Hematopoietic multipotent progenitor cell treated with erythropoietin and hydrocortisone succinate and interleukin-3 and kit ligand, for 15 days (in vitro differentiated cells): ENCODE measurements at places on chromosomes 4 and X.

DNA sequence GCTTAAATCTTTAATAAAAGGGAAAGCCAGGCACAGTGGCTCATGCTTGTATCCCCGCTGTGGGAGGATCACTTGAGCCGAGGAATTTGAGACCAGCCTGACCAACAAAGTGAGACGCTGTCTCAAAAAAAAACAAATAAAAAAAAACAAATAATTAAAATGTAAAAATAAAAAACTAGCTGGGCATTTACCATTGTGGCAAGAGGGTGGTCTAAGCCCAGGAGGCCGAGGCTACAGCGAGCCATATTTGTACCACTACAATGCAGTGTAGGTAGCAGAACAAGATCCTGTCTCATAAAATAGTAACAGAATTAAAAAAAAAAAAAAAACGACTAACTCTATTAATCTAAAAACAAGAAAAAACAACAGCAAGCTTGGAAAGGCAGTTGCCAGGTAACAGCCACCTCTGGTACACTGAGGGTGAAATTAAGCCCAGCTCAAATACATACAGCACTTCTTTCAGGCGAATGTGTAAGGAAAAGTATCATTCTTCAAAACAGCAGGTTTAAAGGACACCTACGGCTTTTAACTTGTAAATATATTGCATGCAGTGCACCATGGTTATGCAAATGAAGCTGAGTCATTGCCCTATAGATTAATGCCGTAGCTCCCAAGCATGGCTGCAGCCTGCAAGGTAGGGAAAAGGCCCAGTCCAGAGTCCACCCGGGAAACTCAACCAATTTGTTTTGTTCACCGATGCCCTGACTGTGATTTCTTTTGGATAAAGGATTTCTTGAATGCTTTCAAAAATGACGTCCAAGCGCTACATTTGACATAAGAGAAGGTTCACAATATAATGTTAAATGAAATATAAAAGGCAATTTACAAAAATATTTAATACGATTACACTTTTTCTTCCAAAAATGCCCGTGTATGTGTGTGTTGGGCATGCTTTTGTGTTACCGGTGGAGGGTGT is 14.5 kb upstream of the TXLNG start:
- peak; percentile 15 for DNase-seq

GRCh38 chrX:48569958-48570357 is 4.3 kb upstream of the RBM3 start:
- no peak for DNase-seq

- no peak for DNase-seq
Observed at GRCh38 chrX:68826113-68826980, 2.5 kb upstream of the EFNB1 start.

GRCh38 chrX:37287741-37288444 is 61.3 kb upstream of the PRRG1 start:
- no peak for DNase-seq

- DNase-seq: no peak
Observed at GRCh38 chr4:15893962-15894361, 44.6 kb downstream of the FGFBP1 start.

GRCh38 chr4:72827968-72828367 is 241.5 kb downstream of the COX18 start:
- DNase-seq: no peak

GRCh38 chr4:89704651-89705395 is 132.1 kb downstream of the SNCA start:
- no peak for DNase-seq

DNA sequence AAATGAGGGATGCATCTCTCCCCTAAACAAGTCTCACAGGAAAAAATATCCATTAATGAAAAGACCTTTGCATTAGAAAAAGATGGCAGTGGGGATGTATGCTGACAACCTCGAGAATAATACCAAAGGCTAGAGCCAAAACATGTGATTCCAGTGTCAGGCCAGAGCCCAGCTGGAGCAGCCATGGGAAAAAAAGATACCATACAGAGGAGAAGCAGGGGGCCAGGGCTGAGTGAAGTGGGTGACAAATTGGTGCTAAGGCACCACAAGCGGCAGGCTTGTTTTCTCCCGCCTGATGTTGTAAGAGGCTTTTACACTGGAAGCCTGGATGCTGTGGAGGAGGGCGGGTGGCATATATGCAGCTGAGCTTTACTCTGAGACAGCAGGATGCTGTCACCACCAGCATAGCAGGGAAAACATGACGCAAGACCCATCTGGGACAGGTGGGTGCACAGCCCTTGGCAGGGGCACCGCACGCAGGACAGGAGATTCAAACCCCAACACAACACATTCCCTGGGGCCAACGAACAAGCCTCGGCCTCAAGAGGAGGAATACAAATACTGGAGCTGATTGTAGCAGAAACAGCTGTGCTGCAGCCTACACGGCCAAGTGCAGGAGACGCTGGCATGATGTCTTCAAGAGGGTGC is 91.9 kb downstream of the TSPAN5 start:
- DNase-seq: no peak

GRCh38 chr4:139028191-139028661 is 12.6 kb downstream of the NOCT start:
- DNase-seq: no peak

DNA sequence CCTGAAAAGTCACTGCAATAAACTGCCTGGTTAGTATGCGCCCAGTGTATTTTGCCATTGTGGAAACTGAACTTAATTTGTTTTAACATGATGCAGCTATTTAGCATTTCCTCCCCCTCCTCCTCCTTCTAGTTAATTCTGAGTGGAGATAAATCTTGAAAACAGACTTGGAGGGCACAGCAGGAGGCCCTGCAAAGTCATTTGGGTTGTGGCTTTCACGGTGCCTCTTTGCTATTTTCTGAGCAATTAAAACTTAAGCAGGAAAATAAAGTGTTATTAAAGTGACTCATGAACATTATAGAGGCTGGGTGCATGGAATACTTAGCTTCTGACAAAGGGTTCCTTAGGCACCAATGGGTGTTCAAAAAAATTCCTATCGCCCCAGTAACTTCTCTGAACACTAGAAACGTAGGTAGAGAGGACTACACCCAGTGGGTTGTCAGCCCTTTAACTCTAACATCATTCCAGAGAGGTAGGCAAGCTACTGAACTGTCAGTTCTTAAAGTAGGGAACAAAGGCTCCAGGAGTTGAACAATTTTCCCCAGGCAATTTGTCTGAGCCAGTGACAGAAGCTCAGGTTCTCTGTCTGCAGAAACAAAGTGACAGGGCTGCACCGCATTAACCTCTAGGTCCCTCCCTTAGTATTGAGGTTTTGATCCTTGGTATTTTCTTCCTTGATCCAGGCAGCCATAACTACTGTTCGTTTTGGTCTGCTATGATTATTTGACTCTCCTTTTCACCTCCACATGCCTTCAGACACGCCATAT is 158.3 kb upstream of the KIT start:
- DNase-seq: peak; percentile 22

- no peak for DNase-seq
Observed at GRCh38 chr4:154709550-154709949, 34.2 kb upstream of the LRAT start.

DNA sequence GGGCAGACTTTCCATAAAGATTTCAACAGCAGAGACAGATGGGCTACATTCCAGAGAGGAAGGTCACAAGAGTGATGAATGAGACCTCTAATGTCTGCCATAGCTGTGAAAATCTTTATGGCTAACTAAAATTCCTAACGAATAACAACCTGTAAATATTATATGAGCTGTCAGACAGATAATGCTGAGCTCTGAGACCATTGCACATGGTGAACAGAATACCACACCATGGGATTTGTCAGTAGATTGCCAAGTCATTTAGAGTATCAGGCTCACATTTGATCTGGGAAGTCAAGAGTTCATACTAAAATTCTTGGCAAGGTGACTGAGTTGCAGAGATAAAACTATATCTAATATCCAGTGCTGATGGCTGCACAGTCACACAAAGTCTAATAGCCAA is 259.2 kb upstream of the FTHL17 start:
- no peak for DNase-seq
